Suppressor macrophage treated with lipopolysaccharide for 1 hour (primary cell): ENCODE measurements at places on chromosomes 6 and 20.

GRCh38 chr20:2279253-2279779, 16.5 kb upstream of the TGM3 start:
- DNase-seq: peak; percentile 55

- DNase-seq: peak; percentile 39
Observed at GRCh38 chr6:125952764-125953501, 3.6 kb upstream of the HINT3 start.

DNA sequence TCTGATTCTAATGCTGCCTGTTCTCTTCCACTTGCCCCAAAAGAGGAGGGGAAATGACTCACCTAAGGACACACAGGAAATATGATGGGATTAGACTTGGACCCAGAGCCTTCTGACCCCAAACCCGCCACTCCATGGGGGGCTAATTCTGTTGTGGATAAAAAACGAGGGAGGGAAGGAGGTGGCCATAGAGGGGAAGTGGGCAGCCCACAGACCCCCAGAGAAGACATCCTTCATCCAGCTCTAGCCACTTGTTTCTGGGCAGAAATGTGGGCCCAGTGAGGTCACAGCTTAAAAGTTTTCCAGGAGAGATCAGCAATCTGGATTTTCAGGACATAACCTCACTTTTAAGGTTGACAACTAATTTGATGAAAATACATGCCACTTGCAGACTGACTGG, 202.1 kb downstream of the ANKRD60 start:
- no peak for DNase-seq

GRCh38 chr6:41344876-41345275, 9.5 kb downstream of the NCR2 start:
- no peak for DNase-seq

DNA sequence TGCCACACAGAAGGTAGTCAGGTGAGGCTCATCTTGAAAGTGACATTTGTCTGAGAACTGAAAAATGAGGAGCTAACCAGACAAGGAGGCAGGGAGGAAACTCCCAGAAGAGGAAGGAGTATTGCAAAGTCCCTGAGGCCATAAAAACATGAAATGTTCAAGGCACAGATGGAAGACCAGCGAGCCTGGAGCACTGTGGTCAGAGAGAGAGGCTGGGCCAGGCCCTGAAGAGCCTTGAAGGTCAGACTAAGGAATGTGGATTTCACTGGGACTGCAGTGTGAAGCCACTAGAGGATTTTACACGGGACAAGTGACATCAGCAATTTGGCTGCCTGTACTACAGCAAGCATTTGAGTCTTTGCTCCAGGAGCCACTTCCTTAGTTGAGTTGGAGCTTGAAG, 21.1 kb upstream of the TMEM181 start:
- DNase-seq: no peak

GRCh38 chr6:157436944-157437336, 56.0 kb downstream of the ZDHHC14 start:
- DNase-seq: no peak

GRCh38 chr20:24609757-24610156, 140.3 kb downstream of the SYNDIG1 start:
- no peak for DNase-seq

DNA sequence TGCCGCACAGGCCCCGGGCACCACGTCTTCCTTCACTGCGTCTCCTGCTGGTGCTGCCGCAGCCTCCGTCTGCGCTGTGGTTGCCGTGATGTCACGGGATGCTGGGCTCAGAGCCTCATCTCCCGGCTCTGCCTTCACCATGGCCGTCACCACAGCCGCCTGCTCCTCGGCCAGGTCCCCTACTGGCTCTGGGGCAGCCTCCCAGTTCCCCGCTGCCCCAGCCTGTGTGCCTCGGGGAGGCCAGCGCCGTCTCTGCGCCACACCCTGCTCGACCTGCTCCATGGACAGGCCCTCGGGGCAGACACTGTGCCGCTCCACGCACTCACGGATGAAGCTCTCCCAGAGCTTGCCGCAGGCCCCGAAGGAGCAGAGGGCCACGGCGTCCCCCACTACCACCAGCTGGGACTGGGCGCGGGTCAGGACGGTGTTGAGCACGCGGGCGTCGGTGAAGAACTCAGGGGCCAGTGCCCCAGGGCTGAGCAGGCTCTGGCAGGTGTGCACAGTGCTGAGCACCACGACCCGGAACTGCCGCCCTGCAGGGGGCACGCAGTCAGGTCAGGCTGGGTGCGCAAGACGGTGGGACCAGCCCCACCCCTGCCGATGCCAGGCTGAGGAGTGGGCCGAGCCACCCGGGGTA, 8.2 kb downstream of the HELZ2 start:
- DNase-seq: no peak

DNA sequence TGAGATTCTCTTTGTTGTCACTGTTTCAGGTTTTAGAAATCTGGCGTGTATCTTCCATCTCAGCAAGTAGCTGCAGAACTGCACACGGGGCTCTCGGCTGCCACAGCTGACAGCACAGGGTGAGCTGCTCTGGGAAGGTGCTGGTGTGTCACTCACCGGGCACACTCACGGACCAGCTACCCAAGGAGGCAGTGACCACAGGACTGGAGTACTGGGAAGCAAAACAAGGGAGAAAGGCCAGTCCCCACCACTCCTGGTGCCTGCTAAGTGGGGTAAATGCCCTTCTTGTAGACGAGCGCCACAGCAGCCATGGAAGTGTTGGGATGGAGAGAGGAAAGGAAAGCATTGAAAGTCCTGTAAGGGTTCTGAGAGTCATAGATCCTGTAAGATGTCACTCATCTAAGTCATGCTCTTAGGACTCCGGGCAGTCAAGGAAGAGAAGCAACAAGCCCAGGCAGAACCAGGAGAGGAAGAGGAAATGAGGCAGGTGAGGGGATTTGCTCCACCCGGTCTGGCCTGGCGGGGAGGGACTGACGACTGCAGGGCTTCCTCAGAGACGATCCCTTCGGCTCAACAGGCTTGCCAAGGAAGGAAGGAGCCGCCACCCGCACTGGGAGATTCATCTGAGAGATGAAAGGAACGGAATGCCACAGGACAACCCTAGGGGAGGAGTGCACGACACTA, 48.1 kb downstream of the PRDM1 start:
- DNase-seq: no peak

GRCh38 chr6:156347656-156348055, 429.5 kb upstream of the ARID1B start:
- DNase-seq: peak; percentile 18
